ENCODE measurements at places on chromosomes 12 and 14.

GRCh38 chr14:39184628-39185255 lies 9.7 kb downstream of the PNN start:
- no peak for DNase-seq

- no peak for DNase-seq
These were observed 321.3 kb upstream of the LMO3 start for GRCh38 chr12:16927259-16927658.

- DNase-seq: no peak
These were observed 8.8 kb downstream of the SPTSSA start for GRCh38 chr14:34453226-34453625.

GRCh38 chr12:42539696-42540095 lies 49.9 kb downstream of the PRICKLE1 start:
- DNase-seq: no peak

- no peak for DNase-seq
These were observed 199.6 kb upstream of the TMEM260 start for GRCh38 chr14:56379956-56380355.

All from CD4-positive, alpha-beta T cell treated with Interleukin-17A for 1 hour (primary cell).